ENCODE measurements at places on chromosomes 12 and 14. TPM values are rescaled to one million over a fixed set of nuclear protein-coding genes. Genes with fewer than 3 reads are reported as not detected.

Gene DUSP6
- total RNA-seq, result 27.8 TPM

Gene CDKL1
- 4.4 TPM for total RNA-seq

Gene MMP17
- total RNA-seq, result 0.89 TPM

Gene RTL1
- not detected for total RNA-seq

Gene GRIP1
- 14.9 TPM for total RNA-seq

Gene HOXC12
- not detected for total RNA-seq

Gene KIF21A
- total RNA-seq, result 36.4 TPM

Gene KRT8
- 249 TPM for total RNA-seq

Gene EIF2S1
- total RNA-seq, result 80.0 TPM

Gene NINJ2
- 7.4 TPM for total RNA-seq

Gene TFCP2
- 18.0 TPM for total RNA-seq

Gene TEX52
- total RNA-seq, result not detected

All from right cardiac atrium (tissue), 5 donors.